Calu3 (cell line): ENCODE measurements at places on chromosomes 13 and 19.

DNA sequence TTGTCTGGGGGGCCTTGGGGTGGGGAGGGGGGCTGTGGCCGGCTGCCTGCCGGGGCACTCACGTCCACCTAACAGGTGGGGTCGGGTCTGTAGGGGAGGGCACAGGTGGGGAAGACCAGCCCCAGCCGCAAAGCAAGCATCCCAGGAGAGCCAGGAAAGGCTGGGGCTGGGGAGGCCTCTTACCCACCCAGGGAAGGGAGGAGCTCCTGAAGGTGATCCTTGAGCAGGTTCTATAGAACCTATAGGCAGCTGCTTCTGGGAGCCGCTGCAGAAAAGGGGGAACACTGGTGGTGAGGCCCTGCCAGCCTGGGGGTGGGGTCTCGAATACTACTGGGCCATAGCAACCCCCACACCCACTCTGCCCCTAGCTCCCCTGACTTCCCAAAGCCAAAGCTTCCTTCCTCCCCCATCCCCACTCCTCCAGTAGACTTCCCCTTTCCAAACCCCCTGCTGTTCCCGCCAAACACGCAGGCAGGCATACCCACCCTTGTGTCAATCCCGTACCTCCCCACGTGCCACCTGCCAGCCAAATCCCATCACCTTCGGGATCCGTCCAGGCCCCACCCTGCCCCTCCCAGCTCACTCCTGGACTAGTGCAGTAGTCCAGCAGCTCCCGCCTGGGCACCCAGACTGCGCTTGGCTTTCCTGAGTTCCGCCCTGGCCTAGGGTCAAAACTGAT, 5.6 kb downstream of the KLF16 start:
- no peak for DNase-seq

DNA sequence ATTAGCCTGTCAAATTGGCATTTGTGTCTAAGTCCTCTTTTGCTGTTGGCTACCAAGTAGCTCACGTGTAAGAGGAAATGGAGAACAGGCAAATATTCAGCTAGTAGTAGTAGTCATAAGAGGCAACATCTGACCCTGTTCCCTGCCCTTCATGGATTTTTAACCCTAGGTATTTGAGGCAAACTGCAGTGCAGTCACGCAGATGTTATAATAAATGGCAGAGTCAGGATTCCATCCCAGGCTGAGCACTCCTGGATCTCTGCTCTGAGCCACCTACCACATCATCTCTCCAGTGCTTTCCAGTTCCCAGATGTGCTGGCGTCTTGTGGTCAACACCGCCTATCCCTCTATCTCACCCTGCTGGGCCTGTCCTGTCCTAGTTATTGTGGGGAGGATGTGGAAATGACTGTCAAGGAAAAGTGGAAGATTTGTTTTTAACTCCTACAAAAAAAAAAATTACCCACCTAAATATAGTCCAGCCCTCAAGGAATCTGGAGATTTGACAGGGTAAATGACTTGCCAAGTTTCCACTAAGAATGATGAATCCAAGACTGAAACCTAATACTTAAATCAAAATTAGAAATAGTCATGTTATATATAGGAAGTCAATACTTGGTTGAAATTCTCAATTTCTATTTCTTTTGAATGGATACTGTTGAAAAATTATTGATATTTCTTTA, 322.9 kb downstream of the GPC6 start:
- no peak for DNase-seq

- no peak for DNase-seq
Measured at GRCh38 chr13:109751477-109751876, 34.9 kb downstream of the IRS2 start.

DNA sequence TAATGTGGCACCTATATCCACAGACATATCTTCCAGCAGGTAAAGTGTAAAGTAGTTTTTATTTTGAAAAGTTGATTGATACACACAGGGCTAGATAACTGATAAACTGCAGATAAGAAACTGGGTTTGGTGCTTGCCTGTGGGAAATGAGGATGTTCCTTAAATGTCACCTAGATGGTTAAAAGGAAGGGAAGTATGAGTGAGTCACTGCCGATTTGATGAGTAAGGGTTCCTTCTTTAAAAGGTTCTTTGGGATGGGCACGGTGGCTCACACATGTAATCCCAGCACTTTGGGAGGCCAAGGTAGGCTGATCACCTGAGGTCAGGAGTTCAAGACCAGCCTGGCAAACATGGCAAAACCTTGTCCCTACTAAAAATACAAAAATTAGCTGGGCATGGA, 73.8 kb upstream of the FRY start:
- DNase-seq = no peak

- peak; percentile 78 for DNase-seq
Measured at GRCh38 chr19:1864480-1865171, 1.2 kb upstream of the KLF16 start.

- no peak for DNase-seq
Measured at GRCh38 chr13:51614350-51614786, 30.1 kb downstream of the WDFY2 start.

- peak; percentile 65 for DNase-seq
Measured at GRCh38 chr13:41458761-41459431, 1.5 kb downstream of the RGCC start.
